ENCODE measurements at places on chromosomes 3 and 15.

DNA sequence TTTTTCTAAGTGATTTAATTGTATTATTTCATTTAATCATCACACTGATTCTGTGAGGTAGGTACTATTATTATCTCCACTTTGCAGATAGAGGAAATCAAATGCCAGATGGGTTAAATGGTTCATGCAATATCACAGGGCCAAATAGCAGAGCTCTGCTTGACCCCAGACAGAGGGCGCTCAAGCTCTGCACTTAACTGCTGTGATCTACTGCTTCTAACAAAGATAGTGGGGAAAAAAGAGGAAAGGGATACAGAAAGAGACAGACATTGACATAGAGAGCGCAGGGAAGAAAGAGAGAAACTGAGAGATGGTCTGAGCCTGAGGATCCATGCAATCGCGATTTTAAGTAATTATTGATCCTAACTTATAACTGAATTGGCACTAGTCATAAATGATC lies 279.1 kb upstream of the THRB start:
- DNase-seq = peak; percentile 69

DNA sequence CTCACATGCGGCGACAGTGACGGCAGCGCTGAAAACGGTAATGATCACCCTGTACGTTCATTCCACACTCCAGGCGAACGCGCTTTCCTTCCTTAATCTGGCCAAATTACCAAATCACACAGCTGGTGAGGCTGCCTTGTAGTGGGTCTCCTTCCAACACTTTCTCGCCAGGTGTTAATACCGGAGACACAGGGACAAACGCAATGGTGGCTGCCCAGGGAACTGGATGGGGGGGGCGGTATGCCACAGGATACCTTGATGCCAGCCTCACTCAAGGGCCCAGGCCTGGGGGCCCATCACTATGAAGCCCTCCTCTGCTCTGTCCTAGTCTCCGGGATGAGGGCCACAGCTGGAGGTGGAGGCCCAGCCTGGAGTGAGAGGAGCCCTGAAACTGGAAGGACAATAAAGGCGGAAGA lies 1.4 kb upstream of the CAMK2N2 start:
- DNase-seq = no peak

DNA sequence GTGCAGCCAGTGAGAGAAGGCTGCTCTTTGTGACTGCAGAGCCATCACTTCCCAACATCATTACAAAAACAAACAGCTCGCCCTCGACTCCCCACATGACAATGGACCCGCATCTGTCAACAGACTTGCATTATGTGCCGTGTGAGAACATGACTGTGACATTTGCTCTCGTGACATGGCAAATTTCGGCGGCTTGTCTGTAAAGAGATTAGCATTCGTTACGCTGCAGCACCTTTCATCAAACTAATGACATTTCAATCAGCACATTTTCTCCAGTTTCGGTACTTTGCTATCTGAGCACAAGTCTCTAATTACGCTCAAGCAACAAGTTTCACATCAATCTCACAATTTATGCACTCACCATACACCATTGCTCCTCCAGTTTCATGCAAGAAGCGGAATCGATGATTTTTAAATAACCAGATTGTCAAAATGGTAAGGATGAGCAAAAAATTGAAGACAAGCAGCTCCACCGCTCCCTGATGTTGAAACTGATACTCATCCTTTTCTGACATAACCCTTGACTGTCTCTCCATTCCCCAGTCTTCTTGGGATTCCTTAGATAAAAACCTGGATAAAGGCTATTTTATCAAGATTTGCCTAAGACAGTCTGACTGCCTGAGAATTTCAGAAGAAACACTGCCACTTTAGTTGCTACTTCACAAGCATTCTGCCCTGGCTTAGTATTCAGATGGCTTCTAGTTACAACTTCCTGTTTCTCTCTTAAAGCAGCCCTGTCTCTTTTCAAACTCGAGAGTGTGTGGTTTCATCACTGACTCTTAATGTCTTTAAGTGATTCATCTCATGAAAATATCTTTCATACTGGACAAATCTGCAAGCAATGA lies at the start of gene SLC9A9:
Gene SLC9A9, minus strand, starts transcription at position 682 of the 845 bp plus-strand sequence. Its CDS starts 146 bp downstream, at position 536.
- peak; percentile 65 for DNase-seq

GRCh38 chr15:44450172-44450571 lies 22.7 kb downstream of the CTDSPL2 start:
- no peak for DNase-seq

DNA sequence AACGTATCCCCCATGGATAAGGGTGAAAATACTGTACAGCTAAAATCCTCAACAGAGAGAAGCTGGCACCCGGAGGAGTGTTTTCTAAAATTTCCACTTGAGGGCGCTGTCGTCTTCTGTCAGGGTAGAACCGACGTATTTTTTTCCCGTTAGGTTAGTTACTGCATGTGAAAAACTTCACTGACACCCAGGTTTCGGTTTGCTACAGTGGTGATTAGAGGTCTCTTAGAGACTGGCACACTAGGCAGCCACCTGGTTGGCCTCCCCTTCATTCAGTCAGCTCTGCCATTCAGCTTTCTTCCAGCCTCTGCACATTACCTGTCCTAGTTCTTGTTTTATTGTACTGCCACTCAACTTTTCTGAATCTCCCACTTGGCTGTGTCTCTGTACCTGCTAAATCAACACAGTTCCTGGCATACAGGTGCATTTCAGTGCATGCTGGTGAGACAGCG lies 18.4 kb downstream of the CCK start:
- DNase-seq = peak; percentile 63

DNA sequence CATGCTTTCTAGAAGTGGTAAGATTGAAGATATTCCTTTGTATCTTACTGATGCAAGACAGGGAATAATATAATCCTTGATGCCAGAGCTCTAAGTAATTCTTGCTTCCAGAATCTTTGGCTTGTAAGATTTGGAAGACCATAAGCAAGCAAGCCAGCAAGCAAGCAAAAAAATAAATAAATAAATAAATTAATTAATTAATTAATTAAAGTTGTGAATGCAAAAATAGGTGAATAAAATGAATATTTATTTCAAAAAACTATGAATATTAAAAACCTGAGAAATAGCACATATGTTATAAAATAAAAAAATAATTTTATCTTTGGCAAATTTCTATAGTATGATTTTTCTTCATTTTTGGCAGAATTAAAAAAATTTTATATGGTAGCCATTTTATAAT lies 750.2 kb upstream of the ARRDC4 start:
- DNase-seq = no peak

DNA sequence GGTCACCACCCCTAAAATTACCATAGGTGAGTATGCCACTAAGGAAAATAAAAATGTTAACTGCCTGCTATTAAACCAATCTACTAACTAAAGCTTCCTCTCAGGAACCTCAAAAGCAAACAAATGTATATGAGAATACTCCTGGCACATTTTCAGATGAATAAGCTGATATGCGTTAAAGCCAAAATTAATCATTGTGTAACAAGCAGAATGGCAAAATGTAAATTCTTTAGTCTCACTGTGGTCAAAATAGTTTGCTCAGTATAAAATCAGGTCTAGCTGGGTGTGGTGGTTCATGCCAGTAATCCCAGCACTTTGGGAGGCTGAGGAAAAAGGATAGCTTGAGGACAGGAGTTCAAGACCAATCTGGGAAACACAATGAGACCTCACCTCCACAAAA lies 53.6 kb downstream of the SUMF1 start:
- DNase-seq = peak; percentile 4

DNA sequence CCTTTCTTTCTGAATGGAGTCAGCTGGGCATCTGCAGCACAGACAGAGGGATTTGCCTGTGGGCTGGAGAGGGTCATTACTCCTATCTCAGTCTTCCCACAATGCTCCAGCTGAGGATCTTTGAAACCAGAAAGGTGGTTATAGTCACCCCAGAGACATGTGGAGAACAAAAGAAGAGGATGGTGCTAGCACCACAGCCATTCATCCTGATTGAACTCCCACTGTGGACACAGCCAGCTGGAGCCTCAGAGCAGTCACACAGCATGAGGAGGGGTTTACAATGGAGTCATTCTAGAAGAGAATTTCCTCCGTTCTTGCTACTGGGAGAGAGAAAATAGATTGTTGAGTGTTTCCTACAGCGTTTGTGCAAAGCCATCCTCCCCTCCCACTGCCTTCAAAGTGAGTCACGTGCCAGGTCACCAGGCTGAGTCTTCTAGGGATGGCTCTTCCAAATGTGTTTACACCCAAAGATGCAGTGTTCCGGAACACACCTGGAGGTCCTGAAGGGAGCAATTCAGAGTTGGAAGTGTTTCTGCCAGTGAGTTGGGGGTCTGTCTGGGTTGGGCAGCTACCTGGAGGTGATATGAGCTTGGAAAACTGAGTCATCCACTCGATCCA lies 18.9 kb upstream of the GREM1 start:
- peak; percentile 35 for DNase-seq

DNA sequence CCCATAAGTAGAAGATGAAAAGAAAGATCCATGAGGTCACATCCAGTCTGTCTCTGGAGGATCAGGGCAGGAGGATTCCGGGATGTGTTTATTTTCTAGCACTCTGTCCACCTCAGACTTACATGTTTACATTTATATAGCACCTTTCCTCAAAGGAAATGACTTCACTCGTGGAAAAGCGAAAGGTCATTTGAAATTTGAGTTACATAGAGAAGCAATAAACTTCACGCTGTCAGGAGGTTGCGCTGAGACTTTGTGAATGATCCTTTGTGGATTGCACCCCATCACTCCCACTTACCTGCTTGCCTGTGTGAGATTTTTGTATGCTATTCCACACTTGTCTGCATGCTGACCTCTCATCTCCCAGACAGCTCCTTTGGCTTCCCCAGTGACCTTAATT lies 540.5 kb downstream of the AGBL1 start:
- DNase-seq = no peak

All from EH (cell line).